ENCODE measurements at places on chromosomes 1 and 21. TPM values are rescaled to one million over a fixed set of nuclear protein-coding genes. Genes with fewer than 3 reads are reported as not detected.

IL23R gene
- not detected for total RNA-seq

DNA sequence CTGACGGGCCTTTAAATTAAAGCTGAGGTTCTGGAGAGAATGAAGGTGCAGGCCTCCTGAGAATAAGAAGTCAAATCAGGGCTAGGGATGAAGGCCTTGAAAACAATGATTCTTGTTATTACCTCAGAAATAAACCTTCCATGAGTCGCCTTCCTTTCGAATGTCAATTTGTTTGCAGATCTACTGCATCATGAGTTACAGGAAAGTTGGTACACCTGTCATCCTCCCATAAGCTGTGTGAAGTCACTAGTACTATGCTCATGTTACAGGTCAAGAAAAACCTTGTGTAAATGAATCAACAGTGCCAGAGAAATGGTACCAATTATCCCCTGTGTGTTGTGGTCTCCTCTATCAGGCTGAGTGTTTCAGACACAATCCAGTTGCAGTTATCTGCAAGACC lies 281.2 kb upstream of the PLXNA2 start:
- H3K4me3 ChIP-seq, result no peak overlapping the region
- H3K27me3 ChIP-seq, result no peaks in the 10 kb centered on the region
- H3K27ac ChIP-seq, result no peak overlapping the region
- DNase-seq, result no peak
- no peaks in the 10 kb centered on the region for H3K36me3 ChIP-seq
- H3K4me1 ChIP-seq, result no peaks in the 10 kb centered on the region

GRCh38 chr1:24643363-24644099 lies 429 bp downstream of the SRRM1 start:
- no peak for DNase-seq
- H3K36me3 ChIP-seq, result peaks cover 12% of the 10 kb centered on the region
- no peaks in the 10 kb centered on the region for H3K27me3 ChIP-seq
- peak overlapping the region; percentile 92 for H3K27ac ChIP-seq

DNA sequence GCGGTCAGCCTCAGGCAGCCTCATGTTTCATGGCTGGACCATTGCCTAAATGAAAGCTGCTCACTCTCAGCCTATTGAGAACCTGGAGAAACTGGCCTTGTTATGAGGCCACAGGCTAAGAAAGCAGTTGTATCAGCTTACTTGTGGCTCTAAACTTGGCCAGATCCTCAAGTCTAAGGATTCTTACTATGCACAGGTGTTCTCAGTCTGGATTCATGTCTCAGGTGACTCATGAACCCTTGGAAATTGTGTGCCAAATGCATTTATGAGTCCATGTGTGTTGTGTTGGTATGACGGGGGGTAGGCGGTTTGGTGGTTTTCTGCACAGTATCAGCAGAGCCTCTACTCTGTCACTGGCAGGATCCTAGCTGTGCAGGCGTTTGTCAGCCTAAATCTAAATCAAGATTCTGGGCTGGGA lies 90.4 kb downstream of the ROR1 start:
- H3K27me3 ChIP-seq, result no peaks in the 10 kb centered on the region
- H3K4me3 ChIP-seq, result no peak overlapping the region
- H3K36me3 ChIP-seq, result no peaks in the 10 kb centered on the region
- H3K27ac ChIP-seq, result no peak overlapping the region
- no peak for DNase-seq

DNA sequence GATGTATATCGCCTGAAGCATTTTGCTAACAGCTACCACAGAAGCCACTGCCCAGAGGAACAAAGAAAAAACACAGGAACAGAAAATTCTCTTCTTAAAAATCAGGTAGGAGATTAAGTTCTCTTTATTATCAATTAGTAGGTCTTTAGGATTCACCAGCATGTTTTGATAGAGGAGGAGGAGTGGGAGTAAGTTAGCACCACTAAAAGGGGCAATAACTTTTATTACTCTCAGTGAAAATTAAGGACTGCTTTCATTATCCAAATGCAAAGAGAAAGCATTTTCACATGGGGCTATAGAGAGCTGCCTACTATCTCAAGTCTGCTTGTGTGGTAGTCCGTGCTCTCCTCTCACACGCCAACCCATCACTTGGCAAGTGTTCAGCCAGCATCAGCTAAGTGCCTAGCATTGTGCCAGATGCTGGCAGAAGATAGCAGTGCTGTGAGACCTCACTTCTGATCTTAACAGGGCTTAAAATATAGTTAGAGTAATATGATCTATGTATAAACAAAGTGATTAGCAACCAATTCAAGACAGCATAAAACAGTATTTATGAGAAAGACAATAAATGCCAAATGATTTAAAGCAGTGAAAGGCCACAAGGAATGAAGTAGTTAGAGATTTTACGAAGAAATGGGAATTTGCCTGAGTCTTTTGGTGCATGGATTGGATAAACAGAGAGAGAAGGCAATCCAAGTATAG lies 39.8 kb downstream of the ASTN1 start:
- no peak for DNase-seq
- H3K27ac ChIP-seq, result no peak overlapping the region
- no peaks in the 10 kb centered on the region for H3K27me3 ChIP-seq
- no peak overlapping the region for H3K4me3 ChIP-seq
- no peaks in the 10 kb centered on the region for H3K36me3 ChIP-seq
